ENCODE measurements at places on chromosomes 7 and 10.

DNA sequence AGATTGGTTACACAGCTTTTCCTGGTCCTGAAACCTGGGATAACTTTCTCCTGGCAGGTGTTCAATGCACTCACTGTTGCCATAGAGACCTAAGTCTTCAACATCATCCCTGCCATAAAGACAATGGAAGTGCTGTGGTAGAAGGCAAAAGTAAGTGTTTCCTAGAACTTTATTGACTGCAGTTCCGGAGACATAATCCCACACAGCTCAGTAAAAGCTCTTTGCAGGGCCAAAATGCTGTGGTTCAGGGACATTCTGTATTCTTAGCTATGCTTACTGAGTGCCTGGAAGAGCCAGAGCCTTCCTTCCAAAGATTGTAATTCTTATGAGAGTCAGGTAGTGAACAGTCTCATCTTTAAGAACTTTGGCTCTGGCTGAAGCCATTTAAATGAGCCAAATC, 5.3 kb downstream of the WIPF3 start:
- peak; percentile 47 for DNase-seq

DNA sequence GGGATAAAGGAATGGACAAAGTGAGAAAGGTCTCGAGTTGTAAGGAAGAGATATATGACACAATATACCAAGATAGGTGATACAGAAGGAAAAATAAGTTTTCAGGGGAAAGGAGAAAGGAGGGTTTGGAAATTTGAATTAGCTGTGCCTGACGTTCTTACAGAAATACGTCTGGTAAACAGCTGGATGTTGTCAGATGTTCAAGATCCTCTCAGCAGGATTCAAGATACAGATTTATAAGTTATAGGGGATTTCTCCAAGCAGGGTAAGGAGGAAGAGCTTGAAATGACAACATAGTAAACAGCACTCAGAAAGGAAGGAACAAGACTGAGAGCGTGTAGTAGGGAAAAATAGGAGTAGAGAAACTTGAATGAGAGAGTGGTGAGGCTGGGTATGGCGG, 1184.1 kb downstream of the TYW1 start:
- DNase-seq: no peak

- no peak for DNase-seq
Measured at GRCh38 chr7:2201128-2201527, 31.6 kb downstream of the MAD1L1 start.

- no peak for DNase-seq
Measured at GRCh38 chr7:105098863-105099515, 85.0 kb downstream of the KMT2E start.

DNA sequence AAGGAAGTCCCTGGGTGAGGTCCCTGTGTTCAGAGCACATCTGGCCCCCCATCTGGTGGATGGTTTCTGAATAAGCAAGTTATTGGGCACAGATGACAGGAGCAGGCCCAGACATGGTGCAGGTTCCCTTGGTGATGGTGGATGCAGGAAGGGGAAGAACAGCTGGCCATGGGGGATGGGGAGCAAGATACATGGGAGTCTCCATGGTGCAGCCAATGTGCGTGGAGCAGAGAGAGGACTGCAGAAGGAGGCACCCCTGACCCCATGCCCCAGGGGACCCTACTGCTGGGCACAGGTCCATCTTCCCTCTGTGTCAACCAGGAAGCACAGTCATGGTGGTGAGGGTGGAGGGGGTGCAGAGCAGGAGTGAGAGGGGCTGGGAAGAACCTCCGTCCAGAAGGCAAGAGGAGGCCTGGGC, 43.8 kb upstream of the RABGEF1 start:
- no peak for DNase-seq

DNA sequence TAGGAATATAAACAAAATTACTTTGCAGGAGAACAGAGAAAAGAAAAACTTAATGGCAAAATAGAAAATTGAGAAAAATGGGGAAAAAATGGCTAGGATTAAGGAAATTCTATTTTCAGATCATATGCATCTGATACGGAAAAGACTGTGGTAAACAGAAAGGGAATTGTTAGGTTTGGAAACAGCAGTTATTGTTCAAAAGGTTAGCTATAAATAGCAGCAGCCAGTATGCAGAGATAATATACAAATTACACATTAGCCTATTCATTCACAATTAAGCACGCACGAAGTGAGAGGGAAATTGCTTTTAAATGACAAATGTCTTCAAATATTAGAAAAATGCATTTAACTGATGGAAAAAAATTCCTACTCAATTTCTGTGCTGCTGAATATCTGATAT, 224.1 kb upstream of the FAM3C start:
- DNase-seq: no peak

DNA sequence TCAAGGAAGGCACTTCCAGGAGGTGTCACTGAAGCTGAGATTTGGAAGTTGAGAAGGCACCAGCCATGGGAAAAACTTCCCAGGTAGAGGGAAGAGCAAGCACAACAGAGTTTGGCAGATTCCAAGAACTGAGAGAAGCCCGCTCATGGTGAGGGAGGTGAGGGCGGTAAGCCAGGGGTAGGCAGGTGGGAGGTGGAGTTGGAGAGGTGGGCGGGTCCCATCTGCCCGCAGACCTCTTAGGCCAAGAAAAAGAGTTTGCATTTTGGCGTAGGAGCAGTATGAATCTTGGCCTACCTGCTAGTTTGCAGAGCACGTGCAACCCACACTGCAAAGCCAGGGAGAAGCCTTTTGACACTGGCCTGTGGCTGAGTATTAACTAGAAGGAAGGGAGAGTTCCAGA, 18.8 kb downstream of the FRMPD2 start:
- DNase-seq: no peak

GRCh38 chr7:24701261-24702235, 55.7 kb downstream of the GSDME start:
- peak; percentile 22 for DNase-seq

DNA sequence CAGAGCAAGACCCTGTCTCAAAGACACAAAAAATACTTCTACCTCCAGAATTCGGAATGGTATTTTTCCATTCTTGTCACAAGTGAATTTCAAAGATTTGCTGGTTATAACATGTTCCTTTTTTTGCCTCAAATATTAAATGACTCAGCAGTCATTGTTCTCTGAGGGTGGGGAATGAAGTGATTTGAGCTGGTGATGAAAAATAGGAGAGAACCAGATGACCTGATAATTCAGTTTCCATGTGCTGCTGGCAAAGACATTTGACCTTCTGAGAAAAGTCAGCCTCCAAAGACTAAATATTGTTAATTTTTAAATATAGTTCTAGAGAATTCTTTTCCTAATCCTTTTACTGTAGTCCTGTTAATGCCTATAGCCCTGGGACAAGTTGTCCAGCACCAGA, 78.9 kb downstream of the CACNB2 start:
- DNase-seq: no peak

DNA sequence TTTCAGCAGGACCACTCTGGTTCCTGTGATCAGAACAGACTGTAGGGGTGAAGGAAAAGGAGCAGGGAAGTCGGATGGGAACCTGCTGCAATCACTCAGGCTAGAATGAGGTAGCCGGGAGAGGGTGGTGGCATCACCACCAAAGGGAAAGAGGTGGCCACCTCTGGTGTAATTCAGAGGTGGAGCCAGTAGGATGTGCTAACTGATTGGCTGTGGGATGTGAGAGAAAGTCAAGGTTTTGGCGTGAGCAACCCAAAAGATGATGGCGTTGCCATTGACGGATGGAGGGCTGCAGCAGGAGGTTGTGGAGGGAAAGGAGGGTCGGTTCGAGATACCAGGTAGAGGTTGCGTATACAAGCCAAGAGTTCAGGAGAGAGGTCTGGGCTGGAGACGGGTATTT, 7.4 kb upstream of the VSIR start:
- DNase-seq: no peak

GRCh38 chr7:7922684-7923385, 45.8 kb upstream of the GLCCI1 start:
- DNase-seq: peak; percentile 25

GRCh38 chr7:3916146-3916545, 615.1 kb downstream of the SDK1 start:
- DNase-seq: no peak

GRCh38 chr10:24947304-24948097, 4.9 kb downstream of the PRTFDC1 start:
- no peak for DNase-seq

- no peak for DNase-seq
Measured at GRCh38 chr10:22740180-22740579, 25.8 kb upstream of the PIP4K2A start.

DNA sequence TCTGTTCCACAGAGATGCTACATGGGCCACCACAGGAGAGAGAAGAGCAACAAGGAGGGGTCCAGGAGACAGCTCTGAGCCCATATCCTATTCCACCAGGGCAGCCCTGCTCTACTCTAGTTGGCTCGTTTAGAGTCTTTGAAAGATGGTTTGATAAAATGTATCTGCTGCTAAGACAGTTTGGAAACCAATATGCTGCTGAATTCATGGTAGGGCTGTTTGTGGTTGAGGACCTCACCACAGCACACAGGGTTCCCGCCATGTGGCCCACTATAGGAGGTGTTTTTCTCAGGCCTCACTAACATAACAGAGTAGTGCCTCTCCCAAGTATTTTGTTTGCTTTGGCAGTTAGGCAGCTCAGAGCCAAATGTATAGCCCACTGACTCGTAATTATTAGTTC, 35.8 kb upstream of the ZC3HAV1L start:
- no peak for DNase-seq

DNA sequence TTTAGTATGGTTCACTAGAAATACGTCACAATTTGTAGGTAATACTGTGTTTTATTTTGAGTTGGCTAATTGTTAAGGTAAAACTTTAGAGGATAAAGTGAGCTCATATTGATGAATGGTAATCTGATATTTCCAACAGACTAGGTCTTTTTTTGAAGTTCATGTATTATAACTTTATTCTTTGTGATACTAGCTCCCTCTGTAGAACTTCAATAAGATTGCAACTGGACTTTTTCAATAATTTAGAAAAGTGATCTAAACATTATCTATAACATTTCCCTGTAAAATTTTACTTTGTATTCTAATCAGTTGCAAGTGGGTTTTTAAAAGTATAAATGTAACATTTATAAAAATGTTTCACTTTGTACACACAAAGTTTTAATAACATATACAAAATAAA, 83.5 kb downstream of the ADK start:
- DNase-seq: no peak

DNA sequence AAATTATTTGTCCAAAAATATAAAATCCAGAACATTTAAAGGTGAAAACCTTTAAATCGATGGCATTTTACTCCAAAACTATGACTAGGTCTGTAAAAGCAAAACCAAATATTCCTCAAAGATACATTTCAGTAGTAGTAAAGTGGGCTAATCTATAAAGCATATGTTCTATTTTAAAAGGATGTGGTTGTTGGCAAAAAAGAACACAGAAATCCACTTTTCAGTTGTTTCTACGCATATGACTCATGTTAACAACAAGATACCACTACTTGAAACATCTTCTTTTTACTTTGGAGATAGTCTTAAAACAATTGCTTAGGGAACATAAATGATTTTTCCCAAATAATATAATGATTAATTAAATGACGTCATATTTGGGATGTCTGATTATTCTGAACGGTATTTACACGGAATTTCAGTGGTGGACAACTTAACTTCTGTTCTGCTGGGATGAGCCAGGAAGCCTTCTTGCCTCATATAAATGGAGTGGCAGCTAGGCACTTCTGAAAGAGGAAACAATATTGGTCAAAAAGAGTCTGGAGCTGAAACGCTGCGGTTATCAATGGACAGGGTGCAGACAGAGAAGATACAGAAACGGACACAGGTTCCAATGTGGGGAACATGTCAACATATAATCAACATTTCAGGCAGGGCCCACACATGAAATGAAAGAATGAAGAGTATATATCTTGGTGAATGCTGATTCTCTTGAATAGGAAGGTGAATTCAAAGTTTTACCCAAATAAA, 78.5 kb downstream of the ETV1 start:
- DNase-seq: no peak

- no peak for DNase-seq
Measured at GRCh38 chr7:142654398-142654797, 94.9 kb upstream of the PRSS1 start.

DNA sequence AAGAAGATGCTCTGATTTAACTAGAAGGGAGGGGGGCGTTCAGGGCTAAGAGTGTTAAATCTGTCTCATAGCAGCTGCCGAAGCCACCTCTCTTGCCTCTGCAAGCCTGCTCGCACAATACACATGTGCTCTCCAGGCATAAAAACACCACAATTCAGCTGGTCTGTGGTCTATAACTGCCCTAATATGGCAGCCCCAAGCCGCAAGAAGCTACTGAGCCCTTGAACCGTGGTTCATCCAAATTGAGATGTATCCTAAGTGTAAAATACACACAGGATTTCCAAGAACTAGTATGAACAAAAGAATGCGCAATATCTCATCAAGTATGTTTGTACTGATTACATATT, 70.8 kb upstream of the FGFR2 start:
- no peak for DNase-seq

DNA sequence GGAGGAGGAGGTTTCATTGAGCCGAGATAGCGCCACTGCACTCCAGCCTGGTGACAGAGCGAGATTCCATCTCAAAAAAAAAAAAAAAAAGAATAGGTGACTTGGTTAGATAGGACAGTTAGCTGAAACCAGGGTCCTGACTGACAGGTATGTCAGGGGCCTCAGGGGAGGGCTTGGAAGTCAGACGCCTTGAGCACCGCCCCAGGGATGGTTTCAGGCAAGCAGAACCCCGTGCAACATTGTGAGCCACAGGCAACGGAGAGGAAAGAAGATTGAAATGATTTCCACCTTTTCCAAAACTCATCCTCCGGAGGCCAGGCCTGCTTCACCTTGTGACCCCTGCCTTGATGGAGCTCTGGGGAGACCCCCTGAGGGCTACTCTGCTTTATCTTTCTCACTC, 8.6 kb downstream of the UCMA start:
- no peak for DNase-seq

GRCh38 chr10:10826125-10826524, 191.5 kb upstream of the CELF2 start:
- DNase-seq: no peak

GRCh38 chr7:3605222-3605621, 304.2 kb downstream of the SDK1 start:
- DNase-seq: no peak

DNA sequence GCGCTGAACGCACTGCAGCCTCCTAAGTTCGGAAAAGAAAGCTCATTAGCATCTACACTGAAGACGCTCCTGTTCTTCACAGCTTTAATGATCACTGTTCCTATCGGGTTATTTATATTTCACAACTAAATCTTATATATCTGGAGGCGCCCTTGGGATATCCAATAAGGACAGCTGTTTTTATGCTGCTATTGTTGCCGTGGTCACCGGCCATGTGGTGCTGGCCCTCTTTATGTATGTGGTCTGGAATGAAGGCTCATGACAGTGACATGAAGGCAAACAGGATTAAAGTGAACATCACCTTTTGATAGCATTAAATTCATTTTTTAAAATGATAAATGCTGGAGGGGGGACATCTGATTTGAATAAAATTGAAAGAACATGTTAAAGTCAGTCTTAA, 8.8 kb downstream of the BLVRA start:
- DNase-seq: no peak

Measured in brain (organoid and tissue), 16 donors.